Stimulated activated CD8-positive, alpha-beta memory T cell treated with anti-CD3 and anti-CD28 coated beads, Interleukin-4, amount 100 ng/mL, for 4 hours (primary cell): ENCODE measurements at places on chromosomes 5 and 9.

DNA sequence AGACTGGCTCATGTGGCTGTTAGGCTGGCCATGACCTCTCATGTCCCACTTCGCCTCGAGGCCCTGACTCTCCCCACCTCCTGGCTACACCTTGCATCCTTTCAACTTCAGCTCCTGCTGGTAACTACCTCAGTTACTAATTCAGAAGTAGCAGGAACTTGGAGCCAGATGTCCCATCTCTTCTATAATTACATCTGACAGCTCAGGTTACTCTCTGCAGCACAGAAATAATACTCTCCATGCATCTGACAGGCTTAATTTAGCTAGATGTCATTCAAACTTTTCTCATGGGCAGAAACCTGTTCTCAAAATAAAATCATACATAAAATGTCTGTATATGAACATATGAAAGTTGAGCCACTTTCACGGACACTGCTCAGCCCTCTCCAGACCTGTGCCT is 92.2 kb upstream of the IL33 start:
- no peak for DNase-seq

GRCh38 chr5:115313052-115313451 is 16.6 kb upstream of the CCDC112 start:
- no peak for DNase-seq

GRCh38 chr5:43161244-43161643 is 30.8 kb upstream of the NIM1K start:
- DNase-seq = no peak

- no peak for DNase-seq
These were observed 16.1 kb downstream of the AP3S1 start for GRCh38 chr5:115857626-115858349.

- no peak for DNase-seq
These were observed 658.1 kb upstream of the CHD1 start for GRCh38 chr5:99586878-99587277.

DNA sequence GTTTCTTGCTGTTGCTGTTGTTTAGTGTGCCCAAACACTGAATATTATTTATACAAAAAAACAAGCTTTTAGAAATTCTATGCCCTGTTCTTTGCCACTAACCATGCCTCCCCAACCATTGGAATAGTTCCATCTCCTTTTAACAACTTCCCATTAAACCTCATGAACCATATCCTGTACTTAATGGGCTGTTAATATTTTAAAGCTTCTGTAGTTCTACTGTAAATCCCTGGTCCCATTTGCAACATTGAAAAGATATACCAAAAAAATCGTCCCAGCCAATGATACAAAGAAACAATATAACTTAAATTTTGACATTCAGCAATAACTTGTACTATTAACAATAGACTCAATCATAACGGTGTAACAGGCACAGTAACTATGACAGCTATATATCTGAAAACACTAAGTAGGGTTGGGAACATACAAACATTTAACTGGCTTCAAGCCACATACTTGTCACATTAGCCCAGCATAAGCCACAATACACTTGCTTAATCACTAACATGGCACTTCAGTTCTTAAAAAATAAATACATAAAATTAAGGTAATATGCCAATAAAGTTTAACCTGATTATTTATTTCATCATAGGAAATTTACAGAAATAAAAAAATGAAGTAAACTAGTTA is 86.1 kb downstream of the ADAMTS6 start:
- no peak for DNase-seq

GRCh38 chr5:78497573-78498533 is 137.4 kb downstream of the SCAMP1 start:
- no peak for DNase-seq

DNA sequence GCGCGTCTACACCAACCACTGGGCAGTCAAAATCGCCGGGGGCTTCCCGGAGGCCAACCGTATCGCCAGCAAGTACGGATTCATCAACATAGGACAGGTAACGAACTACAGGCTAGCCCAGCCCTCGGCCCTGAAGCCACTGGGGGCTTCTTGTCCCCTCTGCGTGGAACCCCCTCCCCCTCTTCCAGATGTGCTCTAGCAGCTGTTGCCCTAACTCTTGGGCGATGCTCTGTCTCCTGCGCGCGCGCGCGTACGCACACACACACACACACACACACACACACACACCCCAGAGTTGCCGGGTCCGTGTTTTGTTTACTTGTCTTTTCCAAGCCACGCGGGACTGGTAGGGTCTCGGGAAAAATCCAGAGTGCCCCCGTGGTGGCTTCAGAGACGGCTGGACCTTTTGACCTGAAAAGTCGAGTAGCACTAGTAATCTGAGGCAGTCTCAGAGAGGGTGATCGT is 836 bp downstream of the PCSK5 start:
- no peak for DNase-seq

DNA sequence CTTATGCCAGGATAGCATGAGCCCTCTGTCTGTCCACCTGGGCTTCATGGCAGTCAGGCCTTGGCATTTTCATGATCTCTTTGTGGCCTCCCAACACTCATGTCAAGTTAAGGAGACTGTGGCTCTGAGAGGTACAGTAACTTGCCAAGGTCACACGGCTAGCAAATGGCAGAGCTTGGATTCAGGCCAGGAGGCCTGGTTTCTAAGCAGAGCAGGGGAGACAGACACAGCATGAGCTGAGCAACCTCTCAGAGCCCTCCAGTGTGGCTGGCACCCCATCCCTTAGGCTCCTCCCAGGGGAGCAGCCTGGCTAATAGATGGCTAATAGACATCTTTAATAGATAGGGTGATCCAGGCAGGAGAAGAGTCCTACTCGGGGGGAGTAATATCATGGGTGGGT is 4.1 kb downstream of the SYNPO start:
- no peak for DNase-seq

- no peak for DNase-seq
These were observed 246.6 kb downstream of the ARL15 start for GRCh38 chr5:54063817-54064216.

GRCh38 chr9:134623258-134624066 is 18.1 kb upstream of the COL5A1 start:
- no peak for DNase-seq

DNA sequence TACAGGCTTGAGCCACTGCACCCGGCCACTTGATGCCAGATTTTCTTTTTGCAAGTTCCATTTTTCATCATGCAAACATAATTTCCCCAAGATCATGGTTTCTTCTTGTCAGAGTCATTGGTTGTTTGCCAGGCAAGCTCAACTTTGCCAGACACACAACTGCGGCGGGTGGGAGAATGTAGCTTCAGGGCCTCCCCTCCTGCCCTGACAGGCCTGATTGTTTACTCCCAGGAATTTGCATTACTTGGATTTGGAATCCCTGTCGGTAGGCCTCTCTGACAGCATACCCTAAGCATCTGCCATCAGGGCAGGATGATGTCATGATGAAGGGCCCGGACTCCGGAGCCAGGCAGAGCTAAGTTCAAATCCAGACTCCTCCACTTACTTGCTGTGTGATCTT is 15.1 kb downstream of the RPS14 start:
- no peak for DNase-seq

- no peak for DNase-seq
These were observed 93.5 kb downstream of the DAP start for GRCh38 chr5:10667431-10668057.

- no peak for DNase-seq
These were observed 8.4 kb downstream of the FLT4 start for GRCh38 chr5:180640861-180641565.

DNA sequence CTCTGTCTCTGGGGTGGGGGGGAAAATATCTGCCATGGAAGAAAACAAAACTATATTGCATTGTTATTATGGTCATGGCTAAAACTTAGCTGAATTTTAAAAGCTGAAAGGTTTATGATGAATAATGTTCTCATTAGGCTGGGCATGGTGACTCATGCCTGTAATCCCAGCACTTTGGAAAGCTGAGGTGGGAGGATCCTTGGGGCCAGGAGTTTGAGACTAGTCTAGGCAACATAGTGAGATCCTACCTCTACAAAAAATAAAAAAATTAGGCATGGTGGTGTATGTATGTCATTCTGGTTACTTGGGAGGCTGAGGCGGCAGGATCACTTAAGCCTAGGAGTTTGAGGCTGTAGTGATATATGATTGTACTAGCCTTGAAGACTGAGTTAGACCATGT is 44.5 kb downstream of the IPO11 start:
- no peak for DNase-seq

GRCh38 chr9:125529589-125530515 is 177.2 kb downstream of the MAPKAP1 start:
- no peak for DNase-seq

GRCh38 chr9:134564431-134565170 is 77.0 kb upstream of the COL5A1 start:
- DNase-seq = no peak

GRCh38 chr9:5562806-5563416 is 52.6 kb downstream of the PDCD1LG2 start:
- DNase-seq = no peak

- DNase-seq = no peak
These were observed 2.5 kb upstream of the ZMYND19 start for GRCh38 chr9:137592767-137593166.

DNA sequence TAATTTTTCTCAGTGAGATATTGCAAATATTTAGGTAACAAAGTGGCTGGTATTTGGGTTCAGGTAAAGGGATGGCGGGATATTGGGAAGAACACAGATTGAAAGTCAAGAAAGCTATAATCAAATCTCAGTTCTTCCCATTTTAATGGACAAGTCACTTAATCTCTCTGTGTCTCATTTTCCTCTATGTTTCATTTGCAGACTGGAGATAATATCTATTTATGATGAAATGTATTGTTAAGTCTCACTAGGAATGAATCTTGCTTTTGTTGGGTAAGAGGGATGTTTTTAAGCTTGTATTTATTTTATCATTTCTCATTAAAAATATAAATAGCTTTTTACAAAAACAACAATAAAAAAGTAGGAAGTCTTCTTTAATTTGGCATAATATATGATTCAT is 175.4 kb downstream of the ISL1 start:
- no peak for DNase-seq

DNA sequence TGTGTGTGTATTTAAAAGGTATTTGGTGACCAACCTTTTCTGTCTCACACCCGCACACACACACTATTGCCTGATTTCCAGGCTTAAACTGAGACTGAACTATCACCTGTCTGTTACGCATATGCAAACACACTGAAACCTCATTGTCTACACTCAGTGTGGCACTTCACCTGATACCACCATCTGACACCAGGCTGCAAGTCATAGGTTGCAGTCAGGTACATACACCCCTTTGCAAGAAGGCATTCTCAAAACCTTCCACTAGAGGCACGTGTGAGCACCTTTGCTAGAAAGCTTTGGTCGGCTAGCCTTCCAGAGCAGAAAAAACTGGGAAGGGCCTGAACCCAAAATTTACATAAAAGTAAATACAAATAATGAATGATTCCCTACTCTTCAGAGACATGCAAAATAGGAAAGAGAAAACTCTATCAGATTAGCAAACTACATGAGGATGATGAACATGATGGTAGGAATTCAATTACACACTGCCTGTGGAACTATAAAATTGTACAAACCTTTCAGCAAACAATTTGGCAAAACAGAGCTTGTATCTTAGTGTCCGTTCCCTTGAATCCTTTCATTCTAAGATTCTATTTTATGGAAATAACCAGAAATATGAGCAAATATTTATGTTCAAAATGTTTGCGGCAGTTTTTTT is 5.9 kb upstream of the FOXD1 start:
- no peak for DNase-seq

DNA sequence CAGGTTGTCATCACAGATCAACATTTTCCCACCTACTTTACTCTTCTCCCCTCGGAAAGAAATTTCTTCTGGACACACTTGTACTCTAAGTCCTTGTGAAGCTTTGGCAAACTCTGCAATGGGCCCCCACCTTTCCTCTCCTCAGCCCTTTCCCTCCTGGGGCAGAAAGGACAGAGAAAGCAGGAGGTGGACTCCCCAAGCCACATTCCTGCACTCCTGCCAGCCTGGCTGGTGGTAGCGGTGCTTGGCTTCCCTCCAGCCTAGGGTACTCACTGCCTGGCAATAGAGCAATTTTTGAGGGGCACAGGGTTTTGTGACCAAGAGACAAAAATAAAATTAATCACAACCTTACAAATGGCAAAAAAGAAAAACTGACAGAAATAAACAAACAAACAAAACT is 451.4 kb downstream of the ZSWIM6 start:
- DNase-seq = no peak

DNA sequence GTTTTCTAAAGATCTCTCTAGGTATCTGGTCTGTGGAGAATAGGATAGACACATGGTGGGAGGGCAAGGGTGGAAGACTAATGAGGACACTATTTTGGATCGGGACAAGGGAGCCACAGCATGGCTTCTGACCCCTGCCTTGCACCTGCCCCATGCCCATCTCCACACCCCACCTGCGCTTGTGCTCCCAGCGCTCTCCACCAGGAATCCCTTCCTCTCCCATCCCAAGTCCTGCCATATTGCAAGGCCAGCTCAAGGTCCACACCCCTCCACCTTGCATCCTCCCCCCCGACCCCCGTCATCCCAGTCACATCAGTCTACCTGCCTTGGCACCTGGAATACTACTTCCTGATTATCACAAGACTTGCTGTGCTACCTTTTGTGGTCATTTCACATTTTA is 44.2 kb upstream of the RETREG1 start:
- no peak for DNase-seq

DNA sequence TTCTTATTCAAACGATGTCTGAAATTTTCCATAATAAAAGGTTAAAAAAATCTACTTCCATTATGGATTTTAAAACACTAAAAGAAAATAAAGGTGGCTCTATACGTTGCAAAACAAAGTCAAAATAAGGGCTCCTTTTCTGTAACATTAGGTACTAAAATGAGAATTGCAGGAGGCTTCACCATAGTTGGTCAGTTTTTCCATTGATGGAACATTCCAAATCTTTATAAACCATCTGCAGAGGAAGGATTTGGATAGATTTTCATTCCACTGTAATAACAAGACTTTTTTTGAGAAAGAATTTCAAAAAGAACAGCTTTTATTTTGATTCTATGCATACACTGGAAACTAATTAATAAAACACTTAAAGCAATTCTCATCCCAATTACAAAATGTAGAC is 145.6 kb downstream of the LURAP1L start:
- no peak for DNase-seq
